Left hindlimb (tissue), 1 donor: ENCODE measurements at places on chromosomes 5 and 9.

DNA sequence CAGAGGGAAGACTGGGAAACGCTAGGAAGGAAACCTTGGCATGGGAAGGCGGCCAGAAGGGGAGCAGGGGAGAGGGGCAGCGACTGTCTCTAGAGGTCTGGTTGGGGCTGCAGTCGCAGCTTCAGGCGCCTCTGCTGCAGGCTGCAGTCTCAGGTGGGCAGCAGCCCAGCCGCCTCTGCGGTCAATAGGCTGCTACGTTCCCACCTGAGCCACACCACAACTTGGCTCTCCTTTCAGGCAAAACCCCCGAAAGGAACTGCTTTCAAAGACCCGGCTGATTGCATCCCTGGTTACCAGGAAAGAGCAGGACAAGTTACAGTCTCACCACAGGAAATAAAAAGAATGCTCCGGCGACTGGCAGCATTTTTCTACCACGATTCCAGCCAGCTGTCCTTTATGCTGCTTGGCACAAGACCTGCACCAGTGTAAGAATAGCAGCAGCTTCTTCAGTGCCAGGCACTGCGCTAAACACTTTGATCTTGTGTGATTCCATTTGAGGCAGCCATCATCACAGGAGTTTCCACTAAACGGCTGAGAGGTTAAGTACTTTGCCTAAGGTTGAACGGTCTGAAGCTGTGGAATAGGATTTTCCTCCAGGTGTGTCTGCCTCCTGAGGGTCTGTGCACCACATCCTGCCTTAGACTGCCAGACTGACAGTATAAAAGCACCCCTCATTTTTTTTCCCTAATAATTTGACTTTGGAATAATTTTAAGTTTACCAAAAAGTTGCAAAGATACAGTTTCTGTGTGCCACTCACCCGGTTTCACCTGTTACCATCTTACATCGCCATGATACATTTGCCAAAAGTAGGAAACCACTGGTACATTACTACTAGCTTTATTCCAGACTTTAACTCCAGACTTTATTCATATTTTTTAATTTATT, 7.5 kb downstream of the RPS14 start:
- no peak for DNase-seq

GRCh38 chr9:122294531-122294930, 29.8 kb downstream of the MRRF start:
- DNase-seq: no peak

DNA sequence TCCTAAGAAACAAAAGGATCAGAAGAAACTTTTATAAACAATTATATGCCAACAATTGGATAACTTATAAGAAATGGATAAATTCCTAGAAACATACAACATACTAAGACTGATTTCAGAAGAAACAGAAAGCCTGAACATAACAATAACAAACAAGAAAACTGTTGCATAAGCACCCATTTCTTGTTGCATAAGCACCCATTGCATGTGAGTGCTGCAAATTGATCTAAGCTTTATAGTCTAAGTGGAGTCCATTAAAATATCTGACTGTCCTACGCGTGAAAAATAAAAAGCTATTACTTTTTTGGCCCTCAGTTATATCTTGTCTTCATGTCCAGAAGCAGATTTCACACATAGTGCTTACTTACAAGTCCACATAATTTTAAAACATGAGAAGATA, 19.3 kb downstream of the TYRP1 start:
- DNase-seq: no peak

DNA sequence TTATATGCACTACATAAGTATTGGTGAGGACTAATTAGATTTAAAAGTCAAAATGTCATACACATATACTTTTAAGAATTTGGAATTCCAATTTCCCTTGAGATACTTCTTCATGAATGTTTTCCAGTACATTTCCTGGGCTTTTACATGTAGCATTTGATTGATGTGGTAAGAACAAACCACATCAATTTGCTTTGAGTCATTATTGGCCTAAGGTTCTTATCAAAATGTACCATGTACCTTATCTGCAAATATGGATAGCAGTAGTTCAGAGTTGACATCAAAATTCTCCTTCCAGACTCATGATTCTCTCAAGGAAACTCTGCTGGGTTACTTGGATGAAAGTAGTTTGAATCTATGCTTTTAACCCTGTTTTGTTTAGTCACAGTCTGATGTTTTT, 2.5 kb downstream of the CAST start:
- DNase-seq: no peak

GRCh38 chr5:109656829-109657228, 32.9 kb upstream of the MAN2A1 start:
- DNase-seq: peak; percentile 60

DNA sequence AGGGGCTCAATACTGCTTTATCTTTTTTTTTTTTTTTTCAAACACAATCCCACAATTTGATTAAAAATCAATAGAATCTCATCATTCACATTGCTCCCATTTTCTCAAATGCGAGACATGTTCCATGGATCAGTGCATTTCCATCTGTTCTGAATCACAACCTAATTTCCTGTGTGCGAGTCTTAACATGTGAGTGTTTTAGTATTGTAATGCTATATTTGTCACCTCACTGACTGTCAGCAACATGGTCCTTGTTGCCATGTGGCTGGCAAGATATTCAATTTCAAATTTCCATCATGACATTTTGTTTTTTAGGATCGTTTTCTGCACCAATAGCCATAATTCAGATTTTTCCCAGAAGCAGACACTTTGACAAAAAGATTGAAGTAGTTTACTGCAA, 233.2 kb upstream of the PRDM9 start:
- DNase-seq: no peak

DNA sequence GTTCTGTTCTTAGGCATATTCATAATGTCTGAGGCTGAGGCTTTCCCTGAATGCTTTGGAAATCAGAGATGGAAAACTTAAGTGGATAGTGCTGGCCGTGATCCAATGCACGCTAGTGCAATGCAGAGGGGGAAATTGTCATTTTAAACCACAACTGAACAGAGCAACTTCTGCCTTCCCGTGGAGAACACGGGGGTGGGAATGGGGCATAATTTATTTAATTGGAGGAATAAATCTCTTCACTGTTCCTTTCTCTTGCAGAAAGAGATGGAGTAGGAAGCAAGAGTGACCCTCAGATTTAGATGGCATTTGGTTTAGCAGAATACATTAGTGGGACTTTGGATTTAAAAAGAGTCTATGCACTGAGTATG, 22.9 kb upstream of the NREP start:
- peak; percentile 64 for DNase-seq

DNA sequence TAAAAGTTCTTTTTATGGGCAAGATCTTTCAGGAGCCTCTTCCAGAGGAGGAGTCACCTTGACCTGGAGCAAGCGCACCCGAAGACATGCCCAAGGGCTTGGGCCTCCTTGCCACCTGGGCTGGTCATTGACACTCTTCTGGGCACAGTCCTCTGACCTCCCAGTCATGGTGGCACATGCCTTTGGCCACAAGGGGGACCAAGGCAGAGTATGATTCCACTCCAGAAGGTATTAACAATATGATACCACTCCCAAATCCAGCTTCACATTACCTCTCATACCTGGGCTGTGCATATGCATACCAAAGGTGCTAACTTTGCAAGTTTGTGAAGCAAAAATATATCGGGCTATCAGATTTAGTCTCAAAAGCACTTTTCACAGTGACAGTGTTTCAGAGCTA, 84.6 kb downstream of the MAST4 start:
- no peak for DNase-seq

DNA sequence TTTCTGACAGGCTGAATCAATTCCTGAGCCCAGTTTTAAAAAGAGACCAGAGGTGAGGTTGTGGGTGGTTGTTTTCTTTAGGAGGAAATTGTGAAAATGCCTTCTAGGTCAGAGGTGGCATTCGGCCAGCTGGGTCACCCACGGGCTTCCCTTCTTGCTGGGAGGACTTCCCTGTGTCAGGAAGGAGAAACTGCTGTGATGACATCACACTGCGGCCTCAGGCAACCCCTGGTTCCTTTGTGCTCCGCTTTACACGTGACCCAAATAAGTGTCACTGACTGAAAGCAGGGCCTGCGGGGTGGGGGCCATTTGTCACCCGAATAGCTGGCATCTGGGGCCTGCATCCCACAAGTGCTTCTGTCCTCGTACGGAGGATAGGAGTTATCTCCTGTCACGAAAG, 39.7 kb downstream of the FABP6 start:
- no peak for DNase-seq

DNA sequence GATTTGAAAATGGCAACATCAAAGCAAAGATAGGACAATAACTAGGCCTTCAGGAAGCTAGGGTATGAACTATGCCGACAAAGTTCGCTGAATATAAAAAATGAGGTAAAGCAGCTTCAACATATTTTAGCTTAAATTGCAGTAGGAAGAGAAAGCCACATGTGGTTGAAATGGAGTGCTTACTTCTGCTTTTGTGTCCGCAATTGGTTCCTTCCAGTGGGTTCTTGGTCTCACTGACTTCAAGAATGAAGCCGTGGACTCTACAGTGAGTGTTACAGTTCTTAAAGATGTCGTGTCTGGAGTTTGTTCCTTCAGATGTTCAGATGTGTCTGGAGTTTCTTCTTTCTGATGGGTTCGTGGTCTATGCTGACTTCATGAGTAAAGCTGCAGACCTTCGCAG, 95.2 kb downstream of the APTX start:
- DNase-seq: no peak
